PC-9 (cell line): ENCODE measurements at places on chromosomes 5 and 9. TPM values are rescaled to one million over a fixed set of nuclear protein-coding genes. Genes with fewer than 3 reads are reported as not detected.

GRCh38 chr5:174533751-174534241, 190.6 kb upstream of the MSX2 start:
- peak; percentile 92 for DNase-seq

DNA sequence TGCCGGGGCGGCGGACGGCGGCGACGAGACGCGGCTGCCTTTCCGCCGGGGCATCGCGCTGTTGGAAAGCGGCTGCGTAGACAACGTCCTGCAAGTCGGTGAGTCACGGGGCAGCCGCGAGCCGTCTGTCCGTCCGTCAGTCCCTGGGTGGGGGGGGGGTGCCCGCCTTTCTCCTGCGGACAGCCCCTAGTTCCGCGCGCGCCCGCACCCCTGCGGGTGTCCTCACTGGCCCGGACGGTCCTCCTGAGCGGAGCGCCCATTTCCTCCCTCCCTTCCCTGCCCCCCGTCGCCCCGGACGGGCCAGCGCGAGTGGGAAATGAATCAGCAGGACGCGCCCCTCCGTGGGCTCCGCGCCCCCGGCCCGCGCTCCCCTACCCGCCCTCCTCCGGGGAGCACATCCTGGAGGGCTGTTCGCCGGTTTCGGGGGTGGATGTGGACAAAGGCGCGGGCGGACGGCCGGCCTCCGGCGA, 828 bp downstream of the ZSWIM6 start:
- DNase-seq = peak; percentile 49

DNA sequence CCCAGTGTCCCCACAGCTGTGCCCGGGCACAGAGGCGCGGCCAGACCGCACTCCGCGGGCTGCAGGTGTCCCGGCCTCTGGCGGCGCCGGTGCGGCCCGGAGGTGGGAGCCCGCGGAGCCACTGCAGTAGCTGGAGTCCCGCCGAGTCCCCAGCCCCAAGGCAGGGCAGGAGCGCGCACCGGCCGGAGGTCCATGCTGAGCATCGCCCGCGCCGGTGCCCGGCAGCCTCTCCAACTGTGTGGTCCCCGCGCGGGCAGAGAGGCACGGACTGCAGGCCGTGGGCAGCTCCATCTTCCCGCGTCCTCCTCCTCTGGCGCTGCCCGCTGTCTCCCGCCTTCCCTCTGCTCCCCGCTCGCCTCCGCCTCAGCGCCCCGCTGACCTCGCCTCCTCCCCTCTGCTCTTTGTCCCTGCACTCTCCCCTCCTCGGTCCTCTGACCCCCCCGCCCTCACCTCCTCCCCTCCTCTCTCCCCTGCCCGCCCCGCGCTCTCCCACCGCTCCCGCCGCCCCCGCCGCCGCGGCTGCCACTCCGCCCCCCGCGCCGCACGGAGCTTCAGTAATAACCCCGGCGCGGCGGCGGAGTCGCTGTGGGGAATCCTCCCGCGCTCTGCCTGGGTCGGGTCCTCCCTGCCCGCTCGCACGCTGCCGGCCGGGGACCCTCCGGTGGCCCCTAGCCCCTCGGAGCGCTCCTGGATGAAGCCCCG, at the start of gene ADAMTS16:
Gene ADAMTS16, plus strand, starts transcription at position 554 of the 702 bp plus-strand sequence. Its CDS starts 138 bp downstream, at position 692.
- DNase-seq = no peak

DNA sequence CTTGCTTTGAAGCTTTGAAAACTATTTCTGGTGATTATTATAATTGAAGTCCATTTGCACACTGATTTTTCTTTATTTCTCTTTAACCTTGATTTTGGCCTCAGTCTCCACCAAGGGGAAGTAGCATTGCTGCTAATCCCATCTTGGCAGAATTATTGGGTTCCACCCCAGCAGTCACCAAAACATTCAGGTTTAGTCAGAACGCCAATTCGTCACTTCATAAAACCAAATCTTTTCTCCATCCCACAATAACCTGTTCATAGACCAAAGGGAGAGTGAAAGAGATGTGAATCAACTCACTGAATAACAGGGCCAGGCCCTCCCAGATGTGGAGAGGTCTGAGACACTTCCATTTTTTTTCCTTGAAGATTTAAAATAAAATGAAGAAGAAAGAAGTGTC, 95.1 kb upstream of the VCAN start:
- DNase-seq = no peak

DNA sequence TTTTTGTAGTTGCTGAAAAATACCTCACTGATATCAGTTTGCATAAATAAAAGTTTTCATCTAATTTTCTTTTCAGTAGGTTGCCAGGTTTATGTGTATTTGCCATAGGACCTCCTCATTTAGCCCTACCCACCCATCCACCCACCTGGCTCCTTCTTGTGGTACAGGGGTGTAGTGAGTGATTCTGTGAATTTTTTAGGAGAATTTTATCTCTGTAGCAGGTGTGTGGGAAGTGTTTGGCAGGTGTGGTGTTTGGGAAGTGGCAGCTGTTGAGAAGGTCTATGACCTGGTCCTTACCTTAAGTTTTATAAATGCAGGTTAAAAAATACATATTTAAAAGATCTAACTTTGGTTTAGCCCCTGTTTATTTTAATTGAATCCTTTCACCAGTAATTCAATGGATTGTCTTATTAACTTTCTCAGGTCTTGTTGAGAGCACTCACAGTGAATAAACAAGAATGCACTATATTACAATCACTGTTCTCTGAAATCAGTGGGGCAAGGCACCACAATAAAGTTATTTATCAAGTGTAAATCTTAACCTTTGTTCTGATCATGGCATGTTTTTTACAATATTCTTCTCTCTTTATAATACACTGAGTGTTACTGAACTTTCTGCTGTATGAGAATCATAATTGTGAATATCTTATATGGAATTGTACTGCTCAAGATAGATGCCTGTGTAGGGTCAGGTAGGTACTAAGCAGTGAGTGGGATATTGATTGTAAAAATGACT, 189.1 kb downstream of the WDR70 start:
- no peak for DNase-seq

DNA sequence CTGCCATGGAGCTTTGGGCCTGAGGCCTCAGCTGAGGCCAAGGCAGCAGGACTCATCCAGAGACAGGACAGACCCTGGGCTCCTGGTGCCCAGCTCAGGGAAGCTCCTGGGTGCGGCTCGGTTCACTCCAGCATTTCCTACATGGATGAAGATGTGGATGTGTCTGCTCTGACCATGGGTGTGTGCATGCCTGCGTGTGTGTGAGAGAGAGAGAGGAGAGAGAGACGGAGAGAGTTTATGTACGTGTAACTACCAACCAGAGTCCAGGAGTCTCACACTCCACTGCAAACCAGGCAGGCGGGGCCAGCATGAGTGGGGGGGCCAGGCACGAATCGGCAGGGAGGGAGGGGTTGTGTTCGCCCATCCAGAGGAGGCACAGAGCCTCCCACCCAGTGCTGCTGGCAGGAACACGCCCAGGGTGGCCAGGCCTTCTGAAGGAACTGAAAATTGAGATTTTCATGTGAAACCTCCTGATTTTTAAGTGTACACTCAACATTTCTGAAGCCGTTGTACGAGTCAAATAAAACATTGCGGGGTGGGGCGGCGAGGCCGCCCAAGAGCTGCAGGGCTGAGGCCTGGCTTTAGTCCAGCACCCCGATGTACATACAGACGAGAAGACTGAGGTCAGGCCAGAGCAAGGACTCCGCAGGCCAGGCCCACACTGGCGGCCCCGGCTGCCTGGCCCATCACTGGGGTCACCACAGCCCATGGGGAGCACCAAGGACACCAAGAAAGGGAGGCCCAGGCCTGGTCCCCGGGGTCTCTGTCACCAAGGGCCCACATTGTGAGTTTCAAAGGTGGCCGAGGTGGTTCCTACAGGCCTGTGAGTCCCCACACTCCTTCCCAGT, 88.7 kb downstream of the ADAMTS2 start:
- DNase-seq = no peak

- no peak for DNase-seq
Observed at GRCh38 chr5:178363501-178364325, 131.1 kb upstream of the PHYKPL start.

DNA sequence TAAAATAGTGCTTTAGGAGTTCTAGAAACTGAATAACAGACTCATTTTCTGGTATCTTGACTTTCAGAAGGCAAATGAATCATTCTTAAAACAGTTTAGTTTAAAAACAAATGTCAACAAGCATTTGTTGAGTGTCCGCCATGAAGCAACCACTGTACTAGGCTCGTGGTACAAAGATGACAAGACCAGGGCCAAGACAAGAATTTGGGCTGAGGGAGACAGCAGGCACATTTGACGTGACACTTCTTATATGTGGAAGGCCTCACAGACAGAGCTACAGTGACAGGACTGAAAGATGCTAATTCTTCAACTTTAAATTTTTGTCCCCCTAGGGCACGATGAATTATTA, 14.4 kb upstream of the ZNF131 start:
- DNase-seq = no peak

- DNase-seq = no peak
Observed at GRCh38 chr9:35618325-35618727, at the start of gene CD72. Gene CD72 (minus strand): TSS chr9:35618413. CDS start chr9:35618303, 110 bp downstream.

DNA sequence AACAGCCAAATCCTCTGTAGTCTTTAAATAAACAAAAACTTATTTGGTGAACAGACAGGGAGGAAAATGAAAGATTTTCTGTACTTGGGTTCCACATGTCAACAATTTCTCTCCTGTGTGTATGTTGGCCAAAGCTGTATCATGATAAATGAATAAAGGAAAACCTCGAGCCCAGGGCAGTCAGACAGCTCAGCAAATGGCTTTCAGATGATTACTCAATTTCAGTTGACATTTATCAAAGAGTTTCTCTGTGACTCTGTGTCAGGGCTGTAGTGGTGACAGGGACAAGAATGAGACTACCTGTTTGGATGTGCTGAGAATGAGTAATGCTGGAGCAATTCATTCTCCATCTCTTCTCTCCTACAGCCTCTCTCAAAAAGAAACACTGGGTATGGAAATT, 45.7 kb upstream of the PTGS1 start:
- no peak for DNase-seq

DNA sequence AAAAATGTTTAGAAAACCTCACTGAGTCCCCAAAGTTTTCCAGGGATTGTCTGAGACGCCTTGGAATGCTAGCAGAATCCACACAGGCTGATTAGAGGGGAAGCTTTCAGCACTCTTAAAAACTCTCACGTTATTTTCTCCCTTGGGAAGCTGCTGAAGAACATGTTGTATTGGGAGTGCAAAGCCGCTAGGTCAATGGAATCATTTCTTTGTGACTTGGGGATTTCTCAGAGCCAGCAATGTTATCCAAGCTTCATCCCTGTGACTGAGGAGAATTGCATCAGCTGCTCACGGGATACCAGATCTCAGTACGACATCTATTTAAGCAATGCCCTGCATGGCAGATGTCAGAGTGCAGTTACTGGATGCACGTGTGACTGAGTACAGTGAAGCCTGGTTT, 426.4 kb upstream of the MPDZ start:
- no peak for DNase-seq

GRCh38 chr5:180915924-180916323, 17.0 kb downstream of the BTNL8 start:
- peak; percentile 67 for DNase-seq

GABRA6 gene
- total RNA-seq = not detected in 2 replicates

RMI1 gene
- total RNA-seq = 13.9 and 19.2 TPM in 2 replicates

SMAD5 gene
- total RNA-seq = 50.6 and 58.2 TPM in 2 replicates

UBE2B gene
- total RNA-seq = 61.9 and 85.5 TPM in 2 replicates

CDC37L1 gene
- 6.7 and 7.7 TPM in 2 replicates for total RNA-seq

HMCN2 gene
- 1.6 and 3.1 TPM in 2 replicates for total RNA-seq
